ENCODE measurements at places on chromosomes 6 and 20.

- H3K36me3 ChIP-seq = no peaks in the 10 kb centered on the region
- no peak overlapping the region for H3K27ac ChIP-seq
- DNase-seq = peak; percentile 64
- H3K4me1 ChIP-seq = peaks cover 9% of the 10 kb centered on the region
- no peak overlapping the region for H3K4me3 ChIP-seq
These were observed 21.1 kb upstream of the NOTCH4 start for GRCh38 chr6:32244946-32245398.

GRCh38 chr20:62627901-62628612 lies 14.2 kb upstream of the SLCO4A1 start:
- no peak overlapping the region for H3K4me3 ChIP-seq
- no peak for DNase-seq
- no peaks in the 10 kb centered on the region for H3K27me3 ChIP-seq
- H3K4me1 ChIP-seq = peaks cover 48% of the 10 kb centered on the region
- H3K27ac ChIP-seq = peak overlapping the region; percentile 35

- no peak overlapping the region for H3K27ac ChIP-seq
- no peak for DNase-seq
- H3K4me3 ChIP-seq = no peak overlapping the region
- H3K4me1 ChIP-seq = no peaks in the 10 kb centered on the region
These were observed 152.7 kb downstream of the MYLK4 start for GRCh38 chr6:2597991-2598390.

DNA sequence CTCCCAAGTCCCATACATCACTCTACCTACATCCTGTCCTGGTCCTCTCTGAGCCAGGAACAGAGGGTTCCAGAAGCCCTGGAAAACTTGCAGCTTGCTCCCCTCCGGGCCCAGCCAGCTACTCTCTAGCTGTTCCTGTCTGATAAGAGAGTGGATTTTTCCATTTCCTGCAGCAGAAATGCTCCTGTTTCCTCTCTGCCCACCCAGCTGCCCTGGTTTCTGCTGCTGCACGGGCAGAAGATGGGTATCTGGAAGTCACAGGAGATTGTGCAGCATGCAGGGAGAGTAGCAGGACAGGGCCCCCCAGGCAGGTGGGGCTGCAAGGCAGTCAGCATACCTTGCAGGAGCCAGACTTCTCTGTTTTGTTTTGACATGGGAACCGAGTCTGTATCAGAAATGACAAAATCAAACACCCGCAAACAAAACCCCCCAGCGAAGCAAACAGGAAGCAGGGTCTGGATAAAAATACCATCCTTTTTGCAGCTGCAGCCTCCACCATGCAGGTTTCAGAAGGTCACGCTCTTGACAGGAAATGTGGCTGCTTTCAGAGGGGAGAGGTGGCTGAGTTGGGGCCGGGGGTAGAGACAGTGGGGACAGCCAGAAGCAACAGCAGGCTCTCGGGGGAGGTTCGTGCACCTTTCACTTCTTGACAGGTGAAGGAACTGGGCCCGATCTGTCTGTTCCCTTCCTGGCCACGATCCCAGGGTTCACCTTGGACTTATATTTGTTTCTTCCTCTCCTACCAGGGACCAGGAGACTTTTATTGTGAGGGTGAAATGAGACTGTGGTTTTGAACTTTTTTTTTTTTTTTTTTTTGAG lies 50.8 kb upstream of the FAM83D start:
- peak; percentile 75 for DNase-seq
- H3K27me3 ChIP-seq = no peaks in the 10 kb centered on the region
- H3K4me1 ChIP-seq = peaks cover 85% of the 10 kb centered on the region

GRCh38 chr20:63475209-63475608 lies 2.8 kb upstream of the KCNQ2 start:
- no peaks in the 10 kb centered on the region for H3K4me1 ChIP-seq
- peak; percentile 27 for DNase-seq
- H3K36me3 ChIP-seq = no peaks in the 10 kb centered on the region
- H3K4me3 ChIP-seq = no peak overlapping the region

GRCh38 chr6:26016245-26016962 lies 53.8 kb downstream of the TRIM38 start:
- no peak for DNase-seq
- H3K4me3 ChIP-seq = no peak overlapping the region
- H3K4me1 ChIP-seq = peaks cover 20% of the 10 kb centered on the region
- H3K36me3 ChIP-seq = no peaks in the 10 kb centered on the region
- H3K27ac ChIP-seq = no peak overlapping the region

GRCh38 chr6:6729971-6730370 lies 141.5 kb downstream of the LY86 start:
- H3K36me3 ChIP-seq = no peaks in the 10 kb centered on the region
- peaks cover 9% of the 10 kb centered on the region for H3K4me1 ChIP-seq
- no peak for DNase-seq
- H3K4me3 ChIP-seq = no peak overlapping the region
- no peak overlapping the region for H3K27ac ChIP-seq

- peak overlapping the region; percentile 34 for H3K27ac ChIP-seq
- H3K27me3 ChIP-seq = no peaks in the 10 kb centered on the region
- no peaks in the 10 kb centered on the region for H3K36me3 ChIP-seq
These were observed 23.8 kb upstream of the GCM1 start for GRCh38 chr6:53172468-53172803.

DNA sequence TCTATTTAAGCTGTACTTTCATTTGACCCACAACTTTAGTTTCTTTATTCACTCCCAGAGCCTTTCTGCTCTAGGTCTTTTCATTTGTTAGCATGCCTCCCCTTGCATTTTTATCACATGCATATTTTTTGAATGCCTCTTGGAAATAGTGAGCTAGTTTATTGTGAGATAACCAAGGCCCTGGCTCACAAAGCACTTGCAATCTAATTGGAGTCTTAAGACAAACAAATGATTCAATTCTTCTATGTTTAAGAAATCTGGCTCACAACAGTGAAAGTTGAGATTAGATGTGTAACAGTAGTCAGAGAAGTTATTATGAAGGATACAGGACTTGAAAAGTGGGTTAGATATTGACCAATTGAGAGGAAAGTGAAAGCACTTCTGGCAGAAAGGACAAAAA lies 173.4 kb downstream of the MOXD1 start:
- peaks cover 3% of the 10 kb centered on the region for H3K27me3 ChIP-seq
- no peak overlapping the region for H3K4me3 ChIP-seq
- H3K27ac ChIP-seq = no peak overlapping the region
- H3K36me3 ChIP-seq = no peaks in the 10 kb centered on the region
- DNase-seq = no peak

- H3K27ac ChIP-seq = no peak overlapping the region
- no peaks in the 10 kb centered on the region for H3K27me3 ChIP-seq
- peaks cover 5% of the 10 kb centered on the region for H3K36me3 ChIP-seq
- DNase-seq = no peak
These were observed 122.8 kb upstream of the BEND3 start for GRCh38 chr6:107237992-107238660.

DNA sequence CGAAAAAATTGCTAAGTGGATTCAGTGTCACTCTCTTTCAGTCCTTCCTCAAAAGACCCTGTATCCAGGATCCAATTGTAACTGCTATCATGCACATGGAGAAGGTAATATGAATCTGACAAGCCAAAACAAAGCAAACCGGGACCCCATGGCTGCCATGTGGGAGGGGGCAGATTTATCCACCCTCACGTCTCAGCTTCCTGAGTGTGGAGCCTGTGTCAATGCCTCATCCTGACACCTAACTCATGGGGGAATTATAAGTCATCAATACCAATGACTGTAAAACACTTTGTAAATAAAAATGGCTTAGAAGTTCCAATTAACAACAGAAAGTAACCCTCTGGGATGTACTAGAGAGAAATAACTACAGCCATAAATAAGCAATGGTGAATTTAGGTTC lies 174.1 kb upstream of the MCHR2 start:
- DNase-seq = no peak
- H3K27me3 ChIP-seq = no peaks in the 10 kb centered on the region
- no peak overlapping the region for H3K4me3 ChIP-seq
- H3K36me3 ChIP-seq = no peaks in the 10 kb centered on the region
- H3K27ac ChIP-seq = no peak overlapping the region
- no peaks in the 10 kb centered on the region for H3K4me1 ChIP-seq

DNA sequence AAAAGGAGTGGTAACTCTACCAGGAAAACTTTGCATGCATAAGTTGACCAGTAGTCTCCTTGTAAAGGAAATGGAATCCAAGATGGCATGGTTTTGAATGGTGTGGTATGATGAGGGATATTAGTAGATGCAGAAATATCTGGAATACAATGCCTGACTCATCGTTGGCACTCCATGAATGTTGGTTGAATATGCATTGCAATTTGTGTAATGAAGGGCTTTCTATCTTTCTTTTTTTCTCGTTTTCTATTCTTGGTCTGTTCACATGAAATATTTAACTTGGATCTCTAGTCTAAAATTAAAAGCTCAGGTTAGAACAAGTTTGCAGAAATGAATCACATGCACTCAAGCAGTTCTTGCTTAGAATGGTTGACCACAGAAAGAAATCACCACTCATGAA lies 277.3 kb upstream of the PRND start:
- peaks cover 2% of the 10 kb centered on the region for H3K27me3 ChIP-seq
- no peaks in the 10 kb centered on the region for H3K4me1 ChIP-seq
- no peaks in the 10 kb centered on the region for H3K36me3 ChIP-seq
- H3K4me3 ChIP-seq = no peak overlapping the region
- DNase-seq = no peak
- H3K27ac ChIP-seq = no peak overlapping the region

- peaks cover 9% of the 10 kb centered on the region for H3K4me1 ChIP-seq
- H3K27me3 ChIP-seq = no peaks in the 10 kb centered on the region
- no peak overlapping the region for H3K27ac ChIP-seq
- H3K4me3 ChIP-seq = no peak overlapping the region
- no peaks in the 10 kb centered on the region for H3K36me3 ChIP-seq
- DNase-seq = no peak
These were observed 36.9 kb downstream of the UTRN start for GRCh38 chr6:144321839-144322591.

- no peaks in the 10 kb centered on the region for H3K4me1 ChIP-seq
- no peak overlapping the region for H3K27ac ChIP-seq
- peak; percentile 25 for DNase-seq
- H3K36me3 ChIP-seq = no peaks in the 10 kb centered on the region
- H3K27me3 ChIP-seq = no peaks in the 10 kb centered on the region
These were observed 342.0 kb downstream of the SOX4 start for GRCh38 chr6:21935561-21936028.

- no peak overlapping the region for H3K4me3 ChIP-seq
- no peak overlapping the region for H3K27ac ChIP-seq
- H3K4me1 ChIP-seq = no peaks in the 10 kb centered on the region
- DNase-seq = no peak
These were observed 507.5 kb upstream of the MAP3K7 start for GRCh38 chr6:91094341-91094740.

DNA sequence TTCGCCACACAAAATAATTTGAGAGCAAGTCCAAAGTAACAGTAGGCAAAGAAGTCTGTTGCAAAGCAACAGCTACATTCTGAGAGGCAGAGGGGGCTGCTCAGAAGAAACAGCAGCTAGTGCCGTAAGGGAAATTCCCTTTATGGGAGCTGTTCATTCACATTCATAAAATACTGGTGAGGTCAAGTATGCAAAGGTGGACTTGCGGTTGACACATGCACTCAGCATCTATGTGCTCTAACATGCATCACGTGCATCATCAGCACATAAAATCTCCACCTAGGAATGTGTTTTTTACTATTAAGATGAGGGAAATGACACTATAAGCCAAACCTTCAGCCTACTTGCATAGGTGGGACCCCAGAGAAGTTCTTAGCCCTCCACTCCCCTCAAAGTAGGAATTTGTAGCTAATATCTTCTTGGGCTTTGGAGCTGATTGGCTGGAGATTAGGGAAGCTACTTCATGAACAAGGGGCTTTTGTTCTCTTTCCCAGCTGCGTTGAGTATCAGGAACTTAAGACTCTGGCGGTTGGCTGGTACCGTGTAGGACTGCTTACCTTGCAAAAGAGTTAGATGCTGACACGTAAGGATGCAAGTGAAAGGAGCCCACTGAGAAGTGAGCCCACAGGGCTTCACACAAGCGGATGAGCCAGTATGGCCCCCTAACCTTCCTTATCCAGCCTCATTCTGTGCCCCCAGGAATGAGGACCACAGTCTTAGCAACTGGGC lies 12.4 kb downstream of the CST3 start:
- DNase-seq = no peak
- H3K27ac ChIP-seq = no peak overlapping the region
- H3K36me3 ChIP-seq = no peaks in the 10 kb centered on the region

DNA sequence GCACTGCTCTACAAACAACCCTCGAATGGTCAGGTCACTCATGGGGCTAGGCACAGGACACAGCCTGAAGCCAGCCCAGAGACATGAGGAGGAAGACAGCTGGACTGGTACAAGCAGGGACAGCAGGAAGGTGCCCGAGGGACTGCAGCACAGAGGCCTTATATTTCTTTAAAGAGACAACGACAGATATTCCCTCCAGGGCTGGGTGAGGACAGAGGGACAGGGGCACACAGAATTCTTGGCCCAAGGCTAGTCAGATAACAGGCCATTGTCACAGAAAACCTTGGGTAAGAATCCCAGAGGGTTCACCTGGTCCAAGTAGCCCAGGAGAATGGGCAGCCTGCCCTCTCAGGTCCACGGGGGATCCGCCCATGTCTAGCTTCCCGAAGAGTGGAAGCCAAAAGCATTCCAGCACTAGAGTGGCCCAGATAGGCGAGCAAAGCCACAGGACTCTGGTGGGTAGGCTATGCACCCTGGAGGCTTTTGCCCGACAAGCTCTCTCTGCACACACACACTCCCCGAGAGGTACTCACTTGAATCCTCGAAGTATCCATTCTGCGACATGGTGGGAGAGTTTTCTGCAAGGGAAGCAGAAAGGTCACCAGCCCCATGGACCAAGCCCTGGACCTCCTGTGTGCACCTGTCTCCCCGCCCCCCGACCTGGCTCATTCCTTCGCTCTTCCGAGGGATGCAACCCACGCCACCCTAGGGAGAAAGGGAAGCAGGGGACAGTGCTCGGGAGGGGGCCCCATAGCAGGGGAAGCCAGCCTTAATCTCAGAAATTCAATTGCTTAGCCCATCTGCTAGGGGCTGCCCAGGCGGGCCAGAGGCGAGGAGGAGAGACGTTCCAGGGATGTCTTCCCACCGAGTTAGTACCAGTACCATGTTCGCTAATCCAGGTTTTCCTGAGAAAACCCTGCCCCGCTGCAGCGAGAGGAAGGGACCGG lies 1.7 kb downstream of the SLC4A11 start:
- peaks cover 29% of the 10 kb centered on the region for H3K27me3 ChIP-seq
- H3K4me3 ChIP-seq = no peak overlapping the region
- DNase-seq = no peak
- H3K36me3 ChIP-seq = no peaks in the 10 kb centered on the region
- H3K4me1 ChIP-seq = peaks cover 24% of the 10 kb centered on the region

All from natural killer cell (primary cell).